ENCODE measurements at places on chromosomes 12 and 14. TPM values are rescaled to one million over a fixed set of nuclear protein-coding genes. Genes with fewer than 3 reads are reported as not detected.

DNA sequence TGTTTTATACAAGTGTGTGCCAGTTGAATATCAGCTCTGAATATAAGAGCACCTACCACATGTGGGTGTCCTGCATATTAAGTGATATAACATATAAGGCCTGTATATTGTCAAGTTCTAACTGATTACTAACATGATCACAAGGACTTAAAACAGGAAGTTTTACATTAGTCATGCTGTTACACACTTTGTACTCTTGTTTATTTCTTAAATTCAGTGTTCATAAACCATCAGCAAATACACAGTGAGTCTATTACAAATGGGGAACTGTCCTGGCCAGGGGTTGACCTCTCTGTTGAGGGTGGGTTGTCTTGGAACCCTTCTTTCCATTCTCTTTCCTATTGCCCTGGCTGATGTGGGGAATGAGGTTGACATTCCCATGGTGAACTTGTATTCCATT, 19.1 kb downstream of the HELB start:
- no peak for DNase-seq

- no peak for DNase-seq
These were observed 104.3 kb downstream of the RBM19 start for GRCh38 chr12:113861708-113862312.

- no peak for DNase-seq
These were observed 16.2 kb downstream of the ACIN1 start for GRCh38 chr14:23078692-23079116.

DNA sequence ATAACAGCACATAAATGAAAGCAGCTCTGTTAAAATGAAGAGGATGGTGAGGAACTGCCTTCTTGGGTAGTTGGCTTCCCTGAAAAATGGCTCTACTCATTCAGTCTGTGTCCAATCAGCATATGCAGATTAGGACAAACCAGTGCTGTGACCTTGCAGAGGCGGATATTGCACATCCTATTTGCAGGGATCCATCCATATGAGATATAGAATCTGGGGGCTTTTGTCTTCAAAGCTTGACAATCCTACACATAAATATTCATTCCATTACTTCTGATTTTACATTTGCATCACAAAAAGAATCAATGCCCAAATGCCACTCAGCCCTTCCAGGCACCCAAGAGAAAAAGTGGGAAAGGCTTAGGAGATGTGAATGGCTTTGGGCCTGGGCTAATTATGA, 383.7 kb downstream of the EMP1 start:
- DNase-seq = no peak

DNA sequence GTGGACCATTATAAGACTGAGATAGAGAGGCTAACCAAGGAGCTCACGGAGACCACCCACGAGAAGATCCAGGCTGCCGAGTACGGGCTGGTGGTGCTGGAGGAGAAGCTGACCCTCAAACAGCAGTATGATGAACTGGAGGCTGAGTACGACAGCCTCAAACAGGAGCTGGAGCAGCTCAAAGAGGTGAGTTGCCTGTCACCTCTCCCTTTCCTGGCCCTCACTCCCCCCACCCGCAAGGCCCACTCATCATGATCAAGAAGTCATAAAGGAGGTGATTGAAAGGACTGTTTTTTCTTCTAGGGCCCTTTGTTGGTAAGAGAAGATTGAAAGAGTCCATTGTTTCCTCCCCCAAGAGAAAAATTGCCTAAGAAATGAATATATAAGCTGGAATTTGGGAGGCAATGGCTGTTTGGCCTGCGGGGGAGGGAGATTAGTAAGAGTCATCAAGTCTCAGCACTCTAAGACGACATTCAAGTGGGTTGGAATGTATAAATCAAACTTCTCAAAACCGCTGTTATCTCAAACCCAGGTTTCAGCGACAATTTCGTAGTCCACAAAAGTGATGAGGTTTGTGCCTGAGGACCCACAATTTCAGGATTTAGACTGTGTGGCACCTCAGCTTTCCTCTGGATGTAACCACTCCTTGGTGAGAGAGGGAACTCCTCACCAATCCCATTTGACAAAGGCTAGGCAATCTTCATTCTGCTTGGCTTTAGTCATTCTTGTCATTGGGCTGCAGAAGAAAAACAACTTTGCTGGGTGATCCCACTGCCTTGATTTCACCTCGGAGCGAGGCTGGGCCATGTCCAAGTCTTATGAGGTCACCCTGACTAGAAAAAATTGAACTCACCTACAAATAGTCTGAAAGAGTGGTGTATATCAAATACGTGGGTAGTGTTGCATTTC, 966 bp downstream of the BICD1 start:
- DNase-seq = no peak

- no peak for DNase-seq
These were observed 181.6 kb downstream of the MSRB3 start for GRCh38 chr12:65460063-65460462.

DNA sequence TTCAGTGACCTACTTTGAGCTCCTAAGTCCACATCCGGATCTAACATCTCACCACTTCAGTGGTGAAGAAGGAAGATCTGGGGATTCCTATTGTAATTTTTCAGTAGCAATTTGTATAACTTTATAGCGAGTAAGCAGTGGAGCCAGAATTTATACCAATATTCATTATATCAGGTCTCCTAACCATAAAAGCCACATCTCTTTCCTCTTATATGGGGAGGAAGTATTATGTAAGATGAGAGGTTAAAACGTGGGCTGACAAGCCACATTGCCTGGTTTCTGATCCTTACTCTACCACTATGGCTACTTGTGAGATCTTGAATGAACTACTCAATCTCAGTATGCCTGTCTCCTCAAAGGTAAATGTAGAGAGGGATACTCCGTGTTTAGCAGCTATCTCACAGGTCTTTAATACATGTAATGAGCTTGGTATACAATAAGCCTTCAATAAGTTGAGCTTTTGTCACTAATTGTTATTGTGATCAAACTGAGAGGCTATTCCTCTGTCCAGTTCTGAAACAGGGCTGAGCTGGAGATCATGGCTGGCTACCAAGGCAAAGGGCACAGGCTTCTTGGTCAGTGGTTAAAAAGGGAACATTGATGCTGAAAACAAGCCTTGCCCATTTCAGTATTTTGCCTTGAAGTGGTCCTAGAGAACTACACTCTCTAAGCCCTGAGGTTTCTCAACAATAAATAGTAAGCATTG, 3.3 kb upstream of the TMEM117 start:
- no peak for DNase-seq

- DNase-seq = no peak
These were observed 44.6 kb upstream of the PTCSC3 start for GRCh38 chr14:36221112-36221511.

TSHR gene
- polyA plus RNA-seq = 0.75 TPM

Data from left lung (tissue), 14 donors.